ENCODE measurements at places on chromosomes 1 and 21.

- no peak for DNase-seq
Observed at GRCh38 chr1:198480876-198481275, 59.6 kb downstream of the ATP6V1G3 start.

DNA sequence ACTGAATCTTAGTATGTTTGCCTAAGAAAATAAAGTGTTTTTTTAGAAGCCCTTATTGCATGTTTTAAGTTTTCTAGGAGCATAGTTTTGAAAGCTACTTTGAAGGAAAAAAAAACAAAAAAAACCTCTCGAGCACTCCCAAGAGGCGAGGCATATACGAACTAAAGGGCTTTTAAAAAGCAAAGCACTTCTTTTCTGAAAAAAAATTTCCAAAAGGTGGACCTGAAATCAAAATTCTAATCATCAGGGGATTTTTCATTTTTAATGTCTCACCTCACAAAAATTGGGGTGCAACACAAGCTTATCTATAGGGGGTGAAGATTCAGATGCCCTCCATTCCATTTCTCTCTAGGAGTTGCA, 594 bp downstream of the GLMN start:
- DNase-seq: no peak

DNA sequence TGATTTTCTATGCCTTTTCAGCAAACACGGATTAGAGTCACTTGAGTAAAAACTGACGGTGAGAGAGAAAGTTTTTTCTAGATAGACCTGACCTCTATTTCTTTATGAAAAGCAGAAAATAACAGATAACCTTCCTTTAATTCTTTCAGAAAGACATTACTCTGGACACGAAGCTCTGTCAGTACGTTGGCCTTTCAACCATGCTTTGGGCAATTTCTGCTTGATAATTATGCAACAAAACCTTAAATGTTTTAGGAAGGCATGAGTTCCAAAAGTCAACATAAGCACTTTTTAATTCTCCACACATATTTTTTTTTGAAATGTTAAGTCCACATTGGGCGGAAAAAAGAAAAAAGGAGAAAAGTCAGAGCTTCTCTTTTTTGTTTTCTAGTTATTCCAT, 137.8 kb downstream of the AKT3 start:
- DNase-seq: no peak

DNA sequence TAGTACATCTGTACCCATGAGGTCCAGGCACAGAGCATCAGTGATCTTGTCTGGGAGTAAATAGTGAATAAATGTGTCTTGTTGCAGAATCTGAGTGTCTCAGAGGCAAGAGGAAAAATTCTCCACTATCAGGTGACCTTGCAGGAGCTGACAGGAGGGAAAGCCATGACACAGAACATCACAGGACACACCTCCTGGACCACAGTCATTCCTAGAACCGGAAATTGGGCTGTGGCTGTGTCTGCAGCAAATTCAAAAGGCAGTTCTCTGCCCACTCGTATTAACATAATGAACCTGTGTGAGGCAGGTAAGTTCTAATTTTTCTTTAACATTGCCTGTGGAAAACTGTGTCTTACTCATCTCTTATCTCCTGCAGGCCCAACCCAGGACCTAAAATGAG, 43.1 kb downstream of the IL12RB2 start:
- no peak for DNase-seq

- peak; percentile 68 for DNase-seq
Observed at GRCh38 chr1:228058949-228059633, 23.4 kb upstream of the ARF1 start.

DNA sequence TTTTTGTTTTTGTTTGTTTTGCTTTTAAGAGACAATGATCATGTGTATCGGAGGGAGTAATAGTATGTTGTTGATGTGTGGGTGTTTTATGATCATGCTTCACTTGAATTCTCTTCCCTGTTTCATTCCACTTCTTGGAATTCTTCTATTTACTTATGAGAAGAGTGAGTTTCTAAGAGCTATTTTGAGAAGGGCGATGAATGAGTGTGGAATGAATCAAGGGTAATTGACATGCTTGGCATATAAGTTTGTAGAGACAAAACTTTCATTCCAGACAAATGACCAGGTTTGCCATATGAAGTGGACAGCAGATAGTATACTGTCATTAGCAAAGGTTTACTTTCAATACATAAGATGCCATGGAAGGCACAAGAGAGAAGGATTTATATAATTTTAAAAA, 42.3 kb upstream of the PDC start:
- no peak for DNase-seq

DNA sequence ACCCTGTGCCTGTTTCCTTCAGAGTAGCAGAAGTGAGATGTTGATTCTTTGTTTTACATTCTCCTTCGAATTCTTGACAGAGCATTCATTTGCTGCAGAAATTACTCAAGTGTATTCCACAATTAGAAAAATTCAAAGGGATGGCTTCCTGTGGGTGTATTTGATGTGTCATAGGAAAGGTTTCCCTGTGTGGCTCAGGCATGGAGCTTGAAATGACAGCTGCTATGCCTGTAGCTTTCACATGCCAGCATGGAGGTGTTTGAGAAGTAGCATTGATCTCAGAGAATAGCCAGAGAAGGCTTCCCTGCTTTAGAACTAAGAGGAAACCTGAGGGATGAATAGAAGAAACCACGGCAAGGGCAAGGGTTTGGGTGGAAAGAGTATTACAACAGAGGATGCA, 317.2 kb upstream of the DEPDC1 start:
- no peak for DNase-seq

DNA sequence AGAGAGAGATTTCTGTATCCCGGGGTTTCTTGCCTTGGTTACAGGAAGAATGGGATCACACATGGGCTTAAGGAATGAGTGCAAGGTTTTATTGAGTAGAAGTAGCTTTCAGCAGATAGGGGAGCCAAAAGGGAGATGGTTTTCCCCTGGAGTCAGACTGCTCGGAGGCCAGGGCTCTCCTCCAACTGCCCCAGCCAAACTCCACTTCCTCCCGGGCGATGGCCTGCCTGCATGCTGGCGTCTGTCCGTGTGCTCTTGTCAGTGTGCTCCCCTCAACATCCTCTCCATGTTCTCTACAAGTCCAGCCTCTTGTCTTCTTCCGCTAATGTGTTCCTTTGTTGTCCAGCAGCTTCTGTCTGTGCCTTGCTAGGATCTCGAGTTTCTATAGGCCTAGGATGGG, 421.3 kb upstream of the ADGRL2 start:
- no peak for DNase-seq

DNA sequence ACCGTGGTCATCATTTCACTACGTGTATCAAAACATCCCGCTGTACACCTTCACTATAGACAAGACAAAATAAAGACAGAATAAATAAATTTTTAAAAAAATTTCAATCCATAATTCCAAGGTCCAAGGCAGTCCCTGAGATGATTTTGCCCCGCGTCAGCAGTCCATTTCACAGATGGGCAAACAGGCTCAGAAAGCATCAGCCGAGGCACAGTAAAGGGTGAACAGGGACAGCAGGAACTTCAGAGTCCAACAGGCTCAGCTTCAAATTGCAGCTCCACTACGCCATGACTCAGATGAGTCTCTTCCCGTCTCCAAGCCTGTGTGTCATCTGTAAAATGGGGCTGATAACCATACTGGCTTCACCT, 15.0 kb downstream of the MATN1 start:
- DNase-seq: no peak

- DNase-seq: no peak
Observed at GRCh38 chr1:160637821-160638539, 8.9 kb downstream of the SLAMF1 start.

GRCh38 chr1:6399294-6399693, 5.7 kb upstream of the ACOT7 start:
- no peak for DNase-seq

DNA sequence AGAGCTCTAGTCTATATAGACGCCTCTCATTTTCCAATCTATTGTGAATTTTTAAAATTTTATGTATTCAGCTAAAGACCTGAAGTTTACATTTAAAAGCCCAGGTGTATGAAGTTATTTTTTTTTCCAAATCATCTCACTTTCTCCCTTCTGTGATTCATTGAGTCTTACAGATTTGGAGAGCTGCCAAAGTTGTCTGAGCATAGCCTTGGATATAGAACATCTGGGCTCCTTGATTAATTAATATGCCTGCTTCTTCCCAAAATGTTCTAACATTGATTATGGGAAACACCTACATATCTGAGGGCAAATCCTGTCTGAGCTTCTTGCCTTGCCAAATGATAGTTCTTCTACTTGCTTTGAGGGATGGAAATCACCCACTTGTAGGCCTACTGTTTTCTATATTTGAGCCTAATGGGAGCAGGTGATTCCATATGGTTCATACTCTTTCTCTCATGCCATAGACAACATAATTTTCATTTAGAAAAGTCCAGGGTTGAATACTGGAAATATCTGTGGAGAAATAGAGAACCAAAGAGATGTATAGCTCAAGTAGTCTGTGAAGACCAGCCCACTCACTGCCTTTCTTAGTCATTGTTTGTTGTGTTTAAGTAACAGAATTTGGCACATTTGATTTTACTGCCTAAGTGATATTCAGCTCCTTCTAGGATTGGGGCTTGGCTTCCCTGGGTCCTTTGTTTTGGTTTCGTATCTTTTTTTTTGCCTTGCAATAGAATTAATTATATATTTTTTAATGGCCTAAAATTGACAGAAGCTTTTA, 46.2 kb downstream of the MACF1 start:
- no peak for DNase-seq
